Small intestine (tissue), 16 donors: ENCODE measurements at places on chromosomes 1 and 21. TPM values are rescaled to one million over a fixed set of nuclear protein-coding genes. Genes with fewer than 3 reads are reported as not detected.

GRCh38 chr1:22920026-22920733 is 52.5 kb downstream of the LACTBL1 start:
- H3K36me3 ChIP-seq, result peaks cover 21% of the 10 kb centered on the region
- H3K27me3 ChIP-seq, result no peaks in the 10 kb centered on the region
- H3K4me1 ChIP-seq, result no peaks in the 10 kb centered on the region
- no peak overlapping the region for H3K4me3 ChIP-seq

- peak overlapping the region; percentile 60 for H3K4me3 ChIP-seq
- H3K27me3 ChIP-seq, result no peaks in the 10 kb centered on the region
- H3K4me1 ChIP-seq, result peaks cover 2% of the 10 kb centered on the region
- H3K36me3 ChIP-seq, result no peaks in the 10 kb centered on the region
Measured at GRCh38 chr1:74731399-74732052, 1.3 kb downstream of the CRYZ start.

- peaks cover 15% of the 10 kb centered on the region for H3K36me3 ChIP-seq
- no peaks in the 10 kb centered on the region for H3K27me3 ChIP-seq
- H3K27ac ChIP-seq, result peak overlapping the region; percentile 94
- H3K4me1 ChIP-seq, result peaks cover 12% of the 10 kb centered on the region
- no peak for DNase-seq
Measured at GRCh38 chr1:156747742-156748669, 3.5 kb downstream of the HDGF start.

DNA sequence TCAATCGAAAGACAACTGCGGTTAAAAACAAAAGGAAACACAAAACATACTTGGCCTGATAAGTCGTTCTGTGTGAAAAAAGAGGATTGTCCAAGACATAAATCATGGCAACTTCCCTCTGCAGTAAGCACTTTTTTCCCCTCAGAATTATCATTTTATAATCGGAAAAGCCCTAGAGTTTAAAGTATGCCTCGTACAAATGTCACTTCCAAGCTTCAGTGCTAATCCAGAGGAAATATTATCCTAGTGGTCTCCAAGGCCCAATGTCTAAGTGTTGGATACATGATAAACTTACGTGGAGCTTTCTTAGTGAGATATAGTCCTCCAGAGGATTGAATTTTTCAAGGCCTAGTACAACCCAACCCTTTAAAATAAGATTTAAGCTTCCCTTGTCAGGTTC is 11.2 kb upstream of the NTMT2 start:
- no peaks in the 10 kb centered on the region for H3K27me3 ChIP-seq
- DNase-seq, result no peak
- no peaks in the 10 kb centered on the region for H3K36me3 ChIP-seq
- no peak overlapping the region for H3K27ac ChIP-seq

DNA sequence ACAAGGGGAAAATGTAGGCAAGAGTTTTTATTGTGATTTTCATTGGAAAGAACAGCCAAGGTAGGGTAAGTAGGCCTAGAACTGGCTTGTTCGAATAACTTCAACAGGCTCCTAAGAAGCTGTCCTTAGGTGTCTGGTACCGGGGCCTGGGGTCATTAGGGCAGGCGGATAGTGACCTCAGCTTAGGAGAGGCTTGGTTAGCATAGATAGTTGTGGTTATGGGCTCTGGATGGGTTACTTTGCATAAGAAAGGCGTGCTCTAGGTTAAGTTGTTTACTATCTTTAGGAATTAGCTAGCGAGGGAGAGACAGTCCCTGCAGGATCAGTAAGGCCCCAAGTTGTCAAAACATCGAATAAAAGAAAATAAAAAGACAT is 20.7 kb upstream of the HPCAL4 start:
- no peak overlapping the region for H3K4me3 ChIP-seq
- peaks cover 4% of the 10 kb centered on the region for H3K4me1 ChIP-seq
- peaks cover 13% of the 10 kb centered on the region for H3K27me3 ChIP-seq
- no peaks in the 10 kb centered on the region for H3K36me3 ChIP-seq
- DNase-seq, result no peak

DNA sequence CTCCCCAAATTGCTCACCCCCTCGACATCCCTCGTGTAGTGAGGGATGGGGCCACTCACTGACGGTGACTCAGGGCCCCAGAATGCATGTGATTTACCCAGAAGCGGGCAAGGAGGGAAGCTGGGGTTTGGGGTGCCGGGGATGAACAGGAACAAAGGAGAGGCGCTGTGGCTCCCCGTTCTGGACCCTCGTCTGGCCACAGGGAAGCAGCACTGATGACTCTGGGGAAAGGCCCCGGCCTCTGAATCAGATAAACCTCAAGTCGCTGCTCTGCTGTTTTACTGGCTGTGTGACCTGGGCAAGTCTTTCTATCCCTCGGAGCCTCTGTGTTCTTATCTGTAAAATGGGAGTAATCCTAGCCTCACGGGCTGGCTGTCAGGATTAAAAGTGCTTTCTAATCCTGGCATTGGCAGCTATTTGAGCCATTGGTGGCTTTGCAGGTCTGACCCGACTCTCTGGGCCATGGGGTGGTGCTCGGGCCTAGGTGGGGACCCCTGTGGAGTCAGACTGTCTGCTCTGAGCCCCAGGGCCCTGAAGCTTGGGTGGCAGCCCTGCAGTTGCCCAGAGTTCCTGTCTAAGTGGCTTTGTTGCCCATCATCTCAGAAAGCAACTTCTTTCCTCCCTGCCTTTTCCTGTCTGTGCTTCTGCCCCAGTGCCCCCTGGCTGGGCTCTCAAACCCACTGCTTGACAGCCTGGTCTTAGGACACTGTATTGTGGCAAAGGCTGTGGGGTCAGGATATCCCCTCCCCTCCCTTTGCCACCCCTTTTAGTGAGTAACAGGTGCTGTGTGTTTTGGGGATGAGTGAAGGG is 5.5 kb downstream of the TNFRSF1B start:
- H3K4me1 ChIP-seq, result peaks cover 8% of the 10 kb centered on the region
- no peak overlapping the region for H3K4me3 ChIP-seq
- H3K27ac ChIP-seq, result no peak overlapping the region
- peaks cover 18% of the 10 kb centered on the region for H3K36me3 ChIP-seq
- no peak for DNase-seq
- no peaks in the 10 kb centered on the region for H3K27me3 ChIP-seq

Gene GPR37L1
- 0.37 TPM for polyA plus RNA-seq

Gene C1orf226
- 13.6 TPM for polyA plus RNA-seq
